Astrocyte of the cerebellum (primary cell): ENCODE measurements at places on chromosomes 7 and 10.

GRCh38 chr10:2130705-2131305 lies 393.5 kb upstream of the ADARB2 start:
- no peak for DNase-seq

DNA sequence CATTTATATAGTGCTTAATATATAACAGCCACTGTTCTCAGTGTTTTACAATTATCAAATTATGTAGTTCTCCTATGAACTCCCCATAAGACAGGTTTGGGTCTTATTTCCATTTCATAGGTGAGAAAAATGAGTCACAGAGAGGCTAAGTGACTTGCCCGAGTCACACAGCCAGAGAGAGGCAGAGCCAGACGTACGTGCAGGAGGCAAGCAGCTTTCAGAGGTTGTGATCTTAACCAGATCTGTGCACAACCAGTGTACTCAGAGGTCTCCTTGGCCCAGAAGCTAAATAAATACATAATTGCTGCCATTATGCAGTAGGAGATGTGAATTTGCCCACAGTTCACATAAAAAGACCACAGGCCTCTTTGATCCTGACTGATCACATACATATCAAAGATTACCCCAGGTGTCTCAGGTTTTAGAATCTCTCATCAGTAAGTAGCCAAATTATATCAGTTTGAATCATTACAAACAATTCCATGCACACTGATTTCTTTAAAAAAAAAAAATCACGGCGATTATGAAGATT lies 304.7 kb upstream of the AOAH start:
- no peak for DNase-seq

DNA sequence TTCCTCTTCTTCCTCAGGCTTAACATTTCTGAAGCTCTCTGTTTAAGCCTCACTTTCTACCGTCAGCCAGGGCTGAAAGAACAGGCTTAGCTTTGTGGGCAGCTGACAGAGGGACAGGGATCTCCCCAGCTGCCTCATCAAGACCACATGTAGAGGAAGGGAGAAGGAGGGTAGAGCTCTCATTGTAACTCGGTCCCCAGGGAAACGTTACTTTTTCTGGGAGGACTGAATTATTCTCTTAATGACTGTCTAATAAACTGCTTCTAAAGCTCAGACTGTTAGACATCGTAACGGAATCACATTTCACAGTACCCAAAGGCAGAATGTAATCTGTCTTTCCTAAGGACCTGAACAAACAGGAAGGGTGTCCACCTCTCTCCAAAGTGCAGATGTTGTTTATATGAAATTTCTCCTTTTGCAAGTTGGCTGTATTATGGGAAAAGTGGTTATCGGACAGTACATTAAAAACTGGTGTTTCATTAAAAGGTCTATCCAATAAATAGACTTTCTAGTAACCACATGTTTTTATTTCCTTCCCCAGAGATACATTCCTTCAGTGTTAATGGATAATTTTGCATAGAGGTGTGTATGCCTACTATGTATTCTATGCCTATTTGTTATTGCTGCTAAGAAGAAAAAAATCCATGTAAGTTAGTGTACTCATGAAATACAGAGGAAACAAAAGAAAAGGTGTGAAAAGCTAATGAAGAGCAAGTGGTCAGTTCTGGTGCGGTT lies 144.2 kb downstream of the CTTNBP2 start:
- DNase-seq: no peak

- DNase-seq: no peak
Observed at GRCh38 chr10:124508070-124508667, 46.5 kb downstream of the LHPP start.

DNA sequence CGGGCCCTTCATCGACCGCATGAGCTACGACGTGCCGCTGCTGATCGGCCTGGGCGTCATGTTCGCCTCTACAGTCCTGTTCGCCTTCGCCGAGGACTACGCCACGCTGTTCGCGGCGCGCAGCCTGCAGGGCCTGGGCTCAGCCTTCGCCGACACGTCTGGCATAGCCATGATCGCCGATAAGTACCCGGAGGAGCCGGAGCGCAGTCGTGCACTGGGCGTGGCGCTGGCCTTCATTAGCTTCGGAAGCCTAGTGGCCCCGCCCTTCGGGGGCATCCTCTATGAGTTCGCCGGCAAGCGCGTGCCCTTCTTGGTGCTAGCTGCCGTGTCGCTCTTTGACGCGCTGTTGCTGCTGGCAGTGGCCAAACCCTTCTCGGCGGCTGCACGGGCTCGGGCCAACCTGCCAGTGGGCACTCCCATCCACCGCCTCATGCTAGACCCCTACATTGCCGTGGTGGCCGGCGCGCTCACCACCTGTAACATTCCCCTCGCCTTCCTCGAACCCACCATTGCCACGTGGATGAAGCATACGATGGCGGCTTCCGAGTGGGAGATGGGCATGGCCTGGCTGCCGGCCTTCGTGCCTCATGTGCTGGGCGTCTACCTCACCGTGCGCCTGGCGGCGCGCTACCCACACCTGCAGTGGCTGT lies 1.2 kb downstream of the SLC18A3 start:
- DNase-seq: no peak

GRCh38 chr10:72665925-72666324 lies 26.0 kb upstream of the MCU start:
- no peak for DNase-seq

DNA sequence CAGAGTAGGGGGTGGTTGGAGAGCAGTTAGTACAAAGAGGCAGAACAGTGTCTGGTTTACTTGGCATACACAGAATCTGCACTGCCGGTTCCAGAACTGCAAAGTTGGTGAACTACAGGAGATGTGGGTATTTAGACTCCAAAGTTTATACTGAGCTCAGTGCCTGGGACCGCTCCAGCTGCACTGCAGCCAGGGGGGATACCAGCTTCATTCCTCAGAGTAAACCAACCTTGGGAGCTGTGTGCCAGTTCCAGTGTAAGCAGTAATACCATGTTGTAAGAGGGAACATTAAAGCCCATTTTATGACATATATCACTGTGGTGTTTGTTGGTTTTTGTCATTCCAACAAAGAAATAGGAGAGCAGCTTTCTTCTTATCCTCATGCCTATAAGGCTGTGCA lies 23.4 kb downstream of the LOXL4 start:
- no peak for DNase-seq

DNA sequence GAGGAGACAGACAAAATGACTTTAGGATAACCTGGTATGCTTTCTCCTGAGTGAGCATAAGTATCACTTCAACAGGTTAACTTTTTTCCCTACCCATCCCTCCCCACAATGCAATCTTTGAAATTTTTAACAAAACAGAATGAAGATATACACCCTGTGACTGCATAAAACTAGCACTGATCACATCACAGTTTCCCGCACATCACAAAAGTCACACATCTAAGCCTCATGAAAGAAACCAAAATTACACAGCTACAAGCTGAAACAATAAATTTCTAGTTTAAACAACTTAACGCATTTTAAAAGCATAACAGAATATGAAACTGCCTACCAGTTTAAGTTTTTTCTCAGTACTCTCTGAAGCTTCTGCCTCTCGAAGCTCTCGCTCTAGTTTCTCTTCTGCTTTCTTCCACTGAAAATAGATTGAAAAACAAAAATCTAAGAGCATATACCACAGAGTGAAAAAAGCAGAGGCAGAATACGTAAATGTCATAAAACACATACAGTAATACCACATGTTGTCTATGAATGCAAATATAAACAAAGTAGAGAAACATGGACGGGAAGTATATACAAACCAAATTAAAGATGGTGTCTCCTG lies 18.1 kb downstream of the NOC3L start:
- DNase-seq: no peak

- DNase-seq: no peak
Observed at GRCh38 chr7:156667110-156667426, 26.5 kb downstream of the RNF32 start.
